ENCODE measurements at places on chromosomes 12 and 14. TPM values are rescaled to one million over a fixed set of nuclear protein-coding genes. Genes with fewer than 3 reads are reported as not detected.

The FAM90A1 gene
- total RNA-seq = not detected

The RNASE3 gene
- total RNA-seq = not detected

The IAPP gene
- total RNA-seq = not detected

The HCFC2 gene
- total RNA-seq = 10.1 TPM

The DTX3 gene
- 21.3 TPM for total RNA-seq

The PTPN6 gene
- total RNA-seq = 0.31 TPM

The FOXG1 gene
- 0.29 TPM for total RNA-seq

The NXPH4 gene
- total RNA-seq = 5.8 TPM

The VAMP1 gene
- 3.2 TPM for total RNA-seq

The TNFRSF1A gene
- total RNA-seq = 121 TPM

The GPR132 gene
- 0.19 TPM for total RNA-seq

The SDR9C7 gene
- 0.12 TPM for total RNA-seq

The WIF1 gene
- not detected for total RNA-seq

The CD9 gene
- total RNA-seq = 128 TPM

The SIX1 gene
- total RNA-seq = 1.4 TPM

The PIWIL1 gene
- total RNA-seq = not detected

The CACNA1C gene
- total RNA-seq = 0.22 TPM

The LBHD2 gene
- not detected for total RNA-seq

The CLEC7A gene
- total RNA-seq = not detected

The PIP4P1 gene
- total RNA-seq = 18.7 TPM

The RITA1 gene
- total RNA-seq = 52.2 TPM

The ATL1 gene
- total RNA-seq = 15.8 TPM

The PRMT5 gene
- total RNA-seq = 38.6 TPM

The PTGER2 gene
- total RNA-seq = not detected

The SLC10A1 gene
- 0.03 TPM for total RNA-seq

The LRP10 gene
- total RNA-seq = 28.7 TPM

The NTF3 gene
- 1.3 TPM for total RNA-seq

The VRTN gene
- total RNA-seq = not detected

The ESPL1 gene
- total RNA-seq = 19.1 TPM

The PLA2G1B gene
- not detected for total RNA-seq

The PSMA6 gene
- total RNA-seq = 344 TPM

The SERPINA5 gene
- not detected for total RNA-seq

The ASIC1 gene
- total RNA-seq = 3.3 TPM

The IRF2BPL gene
- 24.7 TPM for total RNA-seq

The ASCL1 gene
- total RNA-seq = not detected

The STYX gene
- total RNA-seq = 12.7 TPM

The SYCP3 gene
- not detected for total RNA-seq

The GLS2 gene
- total RNA-seq = not detected

The PTHLH gene
- total RNA-seq = 0.41 TPM

The TAS2R42 gene
- not detected for total RNA-seq

The PRPH gene
- total RNA-seq = 6.9 TPM

The CLECL1 gene
- not detected for total RNA-seq

The RPL10L gene
- total RNA-seq = not detected

The CLEC9A gene
- not detected for total RNA-seq

The TTC9 gene
- total RNA-seq = 1.1 TPM

The FBXW8 gene
- 16.8 TPM for total RNA-seq

The MANSC4 gene
- not detected for total RNA-seq

The COCH gene
- total RNA-seq = 4.1 TPM

The LMO3 gene
- not detected for total RNA-seq

The BHLHE41 gene
- 0.41 TPM for total RNA-seq
